Small intestine (tissue), 16 donors: ENCODE measurements at places on chromosomes 13 and 19. TPM values are rescaled to one million over a fixed set of nuclear protein-coding genes. Genes with fewer than 3 reads are reported as not detected.

The KIR3DL1 gene
- polyA plus RNA-seq: not detected

The ERF gene
- polyA plus RNA-seq: 60.7 TPM

The JAK3 gene
- polyA plus RNA-seq: 2.4 TPM

The IGFLR1 gene
- polyA plus RNA-seq: 4.3 TPM

The TMEM86B gene
- 68.5 TPM for polyA plus RNA-seq

The FAM83E gene
- polyA plus RNA-seq: 76.6 TPM

The ZNF578 gene
- 0.27 TPM for polyA plus RNA-seq

The SCN1B gene
- 0.84 TPM for polyA plus RNA-seq

The MATK gene
- 4.0 TPM for polyA plus RNA-seq

The NR2F6 gene
- polyA plus RNA-seq: 93.0 TPM

The DHDH gene
- polyA plus RNA-seq: 7.9 TPM

The SERPINE3 gene
- polyA plus RNA-seq: not detected

The UBXN6 gene
- polyA plus RNA-seq: 82.7 TPM

The LRRC25 gene
- polyA plus RNA-seq: 5.1 TPM

The IL12RB1 gene
- 0.81 TPM for polyA plus RNA-seq

The PDS5B gene
- 6.5 TPM for polyA plus RNA-seq

The C5AR1 gene
- 1.8 TPM for polyA plus RNA-seq

The TPTE2 gene
- not detected for polyA plus RNA-seq

The IGFL3 gene
- not detected for polyA plus RNA-seq

The ANKRD24 gene
- 2.7 TPM for polyA plus RNA-seq

The CEACAM6 gene
- 14.1 TPM for polyA plus RNA-seq

The PDCD2L gene
- polyA plus RNA-seq: 7.4 TPM

The CERS1 gene
- polyA plus RNA-seq: not detected

The PRRG2 gene
- 23.7 TPM for polyA plus RNA-seq

The C19orf85 gene
- not detected for polyA plus RNA-seq

The ZNF808 gene
- 15.2 TPM for polyA plus RNA-seq

The NLRP4 gene
- not detected for polyA plus RNA-seq

The PCSK4 gene
- polyA plus RNA-seq: 13.0 TPM

The DACT3 gene
- 7.1 TPM for polyA plus RNA-seq

The RFX1 gene
- 6.0 TPM for polyA plus RNA-seq

The UNC13A gene
- 0.78 TPM for polyA plus RNA-seq

The GPC6 gene
- 0.54 TPM for polyA plus RNA-seq

The KLK12 gene
- 1.4 TPM for polyA plus RNA-seq

The OR7G3 gene
- not detected for polyA plus RNA-seq

The ZNF426 gene
- polyA plus RNA-seq: 2.2 TPM

The ZNF43 gene
- 0.45 TPM for polyA plus RNA-seq

The RFC3 gene
- 12.9 TPM for polyA plus RNA-seq

The BTBD2 gene
- polyA plus RNA-seq: 101 TPM

The MAB21L1 gene
- not detected for polyA plus RNA-seq

The HAUS8 gene
- polyA plus RNA-seq: 7.4 TPM

The ZNF177 gene
- polyA plus RNA-seq: 2.6 TPM

The CHAMP1 gene
- 22.1 TPM for polyA plus RNA-seq

The MIR17HG gene
- polyA plus RNA-seq: 8.2 TPM

The CPB2 gene
- 0.06 TPM for polyA plus RNA-seq

The CCDC194 gene
- polyA plus RNA-seq: 0.07 TPM

The IL27RA gene
- polyA plus RNA-seq: 0.45 TPM

The TPP2 gene
- 13.0 TPM for polyA plus RNA-seq

The SUGP1 gene
- 66.4 TPM for polyA plus RNA-seq

The RFPL4AL1 gene
- polyA plus RNA-seq: not detected

The ZNF66 gene
- polyA plus RNA-seq: not detected

The CAMSAP3 gene
- polyA plus RNA-seq: 75.7 TPM

The IL11 gene
- not detected for polyA plus RNA-seq

The CLEC17A gene
- polyA plus RNA-seq: not detected

The LRRC8E gene
- polyA plus RNA-seq: 0.27 TPM

The TPT1 gene
- polyA plus RNA-seq: 10,797 TPM

The PRTN3 gene
- not detected for polyA plus RNA-seq

The PDE4A gene
- polyA plus RNA-seq: 3.5 TPM

The AP1M2 gene
- 238 TPM for polyA plus RNA-seq
